ENCODE measurements at places on chromosomes 4 and X. TPM values are rescaled to one million over a fixed set of nuclear protein-coding genes. Genes with fewer than 3 reads are reported as not detected.
A peak's percentile ranks its signal among the peaks of the same experiment; 100 is the strongest.

GRCh38 chrX:96433409-96434077 lies 251.1 kb upstream of the DIAPH2 start:
- H3K4me1 ChIP-seq: no peaks in the 10 kb centered on the region
- no peaks in the 10 kb centered on the region for H3K27me3 ChIP-seq
- H3K4me3 ChIP-seq: no peak overlapping the region
- DNase-seq: no peak
- no peaks in the 10 kb centered on the region for H3K36me3 ChIP-seq
- no peak overlapping the region for H3K27ac ChIP-seq

- H3K27ac ChIP-seq: no peak overlapping the region
Observed at GRCh38 chr4:60096676-60097075, 1103.5 kb upstream of the ADGRL3 start.

GRCh38 chr4:7537853-7538400 lies 103.2 kb upstream of the PSAPL1 start:
- no peak for DNase-seq

GRCh38 chr4:25361253-25361652 lies 15.8 kb upstream of the ANAPC4 start:
- no peak for DNase-seq
- no peaks in the 10 kb centered on the region for H3K4me1 ChIP-seq
- no peaks in the 10 kb centered on the region for H3K27me3 ChIP-seq
- H3K27ac ChIP-seq: no peak overlapping the region
- H3K36me3 ChIP-seq: peaks cover 11% of the 10 kb centered on the region

Gene PPP1R2C
- not detected for total RNA-seq

DNA sequence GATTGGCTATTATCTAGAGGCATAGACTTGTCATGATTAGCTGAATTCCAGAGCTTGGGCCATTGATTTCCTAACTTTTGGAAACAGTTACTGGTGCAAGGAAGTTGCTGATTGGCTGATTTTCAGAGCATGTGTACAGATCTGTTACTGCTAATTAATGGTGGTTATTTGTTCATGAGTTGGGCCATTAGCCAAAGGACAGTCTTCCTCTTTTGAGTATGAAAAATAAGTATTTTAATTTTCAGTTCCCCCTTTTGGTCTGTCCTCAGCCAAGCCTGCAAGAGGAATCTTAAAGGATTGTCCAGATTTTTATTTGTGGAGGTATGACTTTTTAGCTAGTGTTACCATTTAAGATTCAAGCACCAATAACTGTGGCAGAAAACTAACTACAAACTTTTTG lies 7.0 kb upstream of the DSPP start:
- H3K4me1 ChIP-seq: no peaks in the 10 kb centered on the region
- H3K27ac ChIP-seq: no peak overlapping the region
- no peak for DNase-seq
- no peaks in the 10 kb centered on the region for H3K27me3 ChIP-seq

GRCh38 chr4:140701071-140701470 lies 55.1 kb downstream of the TBC1D9 start:
- H3K27me3 ChIP-seq: no peaks in the 10 kb centered on the region
- no peaks in the 10 kb centered on the region for H3K36me3 ChIP-seq
- no peak overlapping the region for H3K4me3 ChIP-seq
- no peak for DNase-seq
- H3K27ac ChIP-seq: no peak overlapping the region

DNA sequence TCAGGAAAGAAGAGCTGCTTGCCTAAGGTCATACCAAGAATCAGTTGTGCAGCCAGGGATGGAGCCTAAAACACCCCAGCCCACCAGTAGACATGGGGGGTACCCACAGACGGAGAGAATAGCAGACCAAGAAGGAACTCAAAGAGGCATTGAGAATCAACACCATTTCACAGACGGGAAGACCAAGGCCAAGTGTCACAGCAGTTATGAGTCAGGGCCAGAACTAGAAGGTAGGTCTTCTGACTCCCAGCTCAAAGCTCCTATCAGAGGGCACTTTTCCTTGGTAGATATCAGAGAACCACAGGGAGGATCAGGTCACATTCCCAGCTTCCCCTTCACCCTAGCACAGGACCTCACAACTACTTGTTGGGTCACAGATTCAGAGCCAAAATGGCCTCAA lies 14.5 kb downstream of the OTUD5 start:
- H3K4me3 ChIP-seq: no peak overlapping the region
- H3K27me3 ChIP-seq: no peaks in the 10 kb centered on the region
- no peak for DNase-seq
- no peaks in the 10 kb centered on the region for H3K36me3 ChIP-seq
- peaks cover 14% of the 10 kb centered on the region for H3K4me1 ChIP-seq

DNA sequence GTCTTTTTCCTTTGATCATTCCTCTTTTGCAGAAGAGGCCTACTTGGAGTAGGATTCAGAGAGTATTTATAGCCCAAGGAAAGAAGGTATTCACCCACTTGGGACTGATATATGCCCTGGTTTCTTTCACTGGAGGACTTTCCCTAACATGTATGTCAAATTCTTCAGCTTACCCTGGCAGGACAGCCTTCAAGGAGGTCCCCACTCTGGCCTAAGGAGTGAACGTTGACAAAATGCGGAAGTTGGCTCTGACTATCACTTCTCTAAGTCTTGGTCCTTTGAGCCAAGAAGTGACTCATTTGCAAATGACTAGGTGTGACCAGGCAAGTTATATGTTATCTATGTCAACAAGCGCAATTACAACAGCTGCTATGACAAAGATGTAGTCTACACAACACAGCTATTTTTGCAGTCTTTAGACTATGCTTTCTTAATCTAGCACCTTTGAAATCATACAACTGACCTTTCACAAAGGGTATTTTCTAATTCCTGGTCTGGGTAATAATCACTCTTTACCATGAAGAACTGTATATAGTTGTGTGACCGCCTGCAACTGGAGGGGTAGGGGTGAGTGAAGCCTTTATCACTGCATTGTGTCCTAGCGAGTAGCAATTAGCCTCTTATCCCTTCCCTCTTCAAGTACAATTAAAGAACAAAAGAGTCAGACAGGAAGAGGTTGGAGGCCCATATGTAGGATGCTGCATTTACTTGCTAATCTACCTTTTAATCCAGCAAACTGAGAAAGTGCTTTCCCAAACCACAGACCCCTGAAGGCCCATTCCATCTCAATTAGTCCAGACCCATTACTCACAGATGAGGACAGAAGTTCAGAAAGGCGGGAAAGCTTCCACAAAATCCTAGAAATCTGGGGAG lies 50.1 kb downstream of the RASGEF1B start:
- H3K36me3 ChIP-seq: peaks cover 6% of the 10 kb centered on the region
- peak overlapping the region; percentile 21 for H3K27ac ChIP-seq
- no peaks in the 10 kb centered on the region for H3K4me1 ChIP-seq
- H3K27me3 ChIP-seq: no peaks in the 10 kb centered on the region
- peak; percentile 67 for DNase-seq
- H3K4me3 ChIP-seq: no peak overlapping the region

- no peaks in the 10 kb centered on the region for H3K4me1 ChIP-seq
- no peak overlapping the region for H3K27ac ChIP-seq
- H3K36me3 ChIP-seq: no peaks in the 10 kb centered on the region
- no peak overlapping the region for H3K4me3 ChIP-seq
- DNase-seq: no peak
- no peaks in the 10 kb centered on the region for H3K27me3 ChIP-seq
Observed at GRCh38 chr4:151331276-151332042, 6.1 kb upstream of the SH3D19 start.

DNA sequence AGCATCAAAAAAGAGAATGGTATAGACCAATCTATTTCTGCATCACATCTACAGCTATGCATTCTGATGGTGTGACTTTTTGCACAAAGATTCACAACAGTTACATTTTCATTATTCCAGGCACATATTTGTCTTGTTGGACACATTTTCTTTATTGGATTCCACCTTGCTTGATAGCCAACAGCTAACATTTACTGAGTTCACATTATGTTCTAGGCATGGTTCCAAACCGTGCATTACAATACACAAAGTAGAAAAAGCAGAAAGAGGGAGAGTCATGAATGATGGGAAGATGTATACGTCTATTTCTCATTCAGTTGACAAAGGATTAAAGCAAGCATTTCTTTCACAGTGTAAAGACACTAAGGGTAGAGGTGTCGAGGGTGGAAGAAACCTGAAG lies 22.9 kb upstream of the CLGN start:
- H3K4me1 ChIP-seq: no peaks in the 10 kb centered on the region
- no peaks in the 10 kb centered on the region for H3K36me3 ChIP-seq
- H3K27me3 ChIP-seq: no peaks in the 10 kb centered on the region
- DNase-seq: no peak

Gene TREX2
- total RNA-seq: 7.3 TPM

Gene SLC10A3
- 33.4 TPM for total RNA-seq

- H3K27me3 ChIP-seq: no peaks in the 10 kb centered on the region
- no peak for DNase-seq
- H3K4me1 ChIP-seq: no peaks in the 10 kb centered on the region
- H3K4me3 ChIP-seq: no peak overlapping the region
- H3K36me3 ChIP-seq: no peaks in the 10 kb centered on the region
Observed at GRCh38 chr4:13285336-13285735, 198.8 kb downstream of the RAB28 start.

DNA sequence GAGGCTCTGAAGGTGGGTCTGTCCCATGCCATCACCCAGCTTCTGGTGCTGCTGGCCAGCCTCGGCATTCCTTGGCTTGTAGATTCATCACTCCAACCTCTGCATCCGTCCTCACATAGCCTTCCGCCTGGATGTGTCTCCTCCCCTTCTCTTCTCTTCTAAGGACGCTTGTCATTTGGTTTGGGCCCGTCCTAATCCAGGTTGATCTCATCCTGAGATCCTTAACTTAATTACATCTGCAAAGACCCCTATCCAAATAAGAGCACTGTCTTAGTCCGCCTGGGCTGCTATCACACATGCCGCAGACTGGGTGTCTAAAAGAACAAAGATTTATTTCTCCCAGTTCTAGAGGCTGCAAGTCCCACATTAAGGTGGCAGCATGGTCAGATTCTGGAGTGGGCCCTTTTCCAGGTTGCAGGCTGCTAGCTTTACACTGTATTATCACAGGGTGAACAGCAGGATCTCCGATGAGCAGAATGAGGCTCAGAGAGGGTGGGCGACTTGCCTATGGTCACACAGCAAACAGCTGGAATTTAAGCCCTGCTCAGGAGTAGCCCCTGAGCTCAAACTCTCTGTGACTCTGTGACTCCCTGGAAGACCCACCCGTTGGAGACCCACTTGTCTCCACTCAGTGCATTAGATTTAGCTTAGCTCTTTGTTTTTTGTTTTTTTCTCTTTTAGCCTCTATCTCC lies 113.1 kb downstream of the STK32B start:
- no peaks in the 10 kb centered on the region for H3K4me1 ChIP-seq
- DNase-seq: no peak
- no peak overlapping the region for H3K4me3 ChIP-seq
- H3K27me3 ChIP-seq: no peaks in the 10 kb centered on the region
- no peak overlapping the region for H3K27ac ChIP-seq

DNA sequence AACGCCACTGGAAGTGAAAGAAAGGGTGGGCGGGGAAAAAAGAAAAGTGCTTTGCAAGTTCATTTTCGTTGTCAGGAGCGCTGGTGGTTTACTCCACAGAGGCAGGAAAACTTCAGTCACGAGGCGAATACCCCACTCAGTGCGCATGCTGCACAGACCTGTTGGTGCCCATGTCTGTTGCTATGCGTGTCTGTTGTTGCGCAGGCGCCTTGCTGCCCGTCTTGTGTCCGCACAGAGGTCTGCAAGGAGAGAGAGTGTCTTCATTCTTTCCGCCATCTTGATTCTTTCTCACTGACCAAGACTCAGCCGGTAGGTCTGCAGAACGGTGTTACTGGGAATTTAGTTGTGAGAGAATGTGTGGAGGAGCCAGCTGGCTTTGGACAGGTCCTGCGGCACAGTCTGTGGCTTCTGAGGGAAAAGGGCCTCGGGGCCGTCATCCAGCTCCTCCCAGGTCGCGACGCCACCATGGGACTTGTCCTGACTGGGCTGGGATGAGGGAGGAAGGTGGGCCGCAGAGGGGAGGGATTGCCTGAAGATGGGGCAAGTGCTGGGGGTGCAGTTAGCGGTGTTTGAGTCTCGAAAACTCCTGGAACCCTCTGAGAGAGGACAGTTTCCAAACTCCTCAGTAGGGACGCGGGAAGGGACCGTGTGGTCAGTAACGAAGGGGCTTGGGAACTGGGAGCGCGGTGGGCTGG lies at the start of gene PAGE2:
PAGE2 (plus strand) TSS at position 224 of the 695 bp plus-strand sequence. CDS start 1,003 bp downstream, outside the sequence.
- H3K27me3 ChIP-seq: no peaks in the 10 kb centered on the region
- no peak for DNase-seq
- H3K27ac ChIP-seq: no peak within 1 kb of the TSS
- no peaks in the 10 kb centered on the region for H3K36me3 ChIP-seq
- no peaks in the 10 kb centered on the region for H3K4me1 ChIP-seq
- no peak within 1 kb of the TSS for H3K4me3 ChIP-seq

- no peak overlapping the region for H3K4me3 ChIP-seq
- DNase-seq: no peak
- no peak overlapping the region for H3K27ac ChIP-seq
- no peaks in the 10 kb centered on the region for H3K36me3 ChIP-seq
Observed at GRCh38 chr4:42761804-42762203, 104.9 kb upstream of the ATP8A1 start.

Gene DCAF8L2
- not detected for total RNA-seq

Gene RPL39
- 1,204 TPM for total RNA-seq

Gene TECRL
- total RNA-seq: not detected

- H3K36me3 ChIP-seq: peaks cover 17% of the 10 kb centered on the region
- DNase-seq: no peak
- no peak overlapping the region for H3K4me3 ChIP-seq
- no peaks in the 10 kb centered on the region for H3K4me1 ChIP-seq
- H3K27me3 ChIP-seq: no peaks in the 10 kb centered on the region
Observed at GRCh38 chr4:53463340-53463739, 85.9 kb downstream of the FIP1L1 start.

DNA sequence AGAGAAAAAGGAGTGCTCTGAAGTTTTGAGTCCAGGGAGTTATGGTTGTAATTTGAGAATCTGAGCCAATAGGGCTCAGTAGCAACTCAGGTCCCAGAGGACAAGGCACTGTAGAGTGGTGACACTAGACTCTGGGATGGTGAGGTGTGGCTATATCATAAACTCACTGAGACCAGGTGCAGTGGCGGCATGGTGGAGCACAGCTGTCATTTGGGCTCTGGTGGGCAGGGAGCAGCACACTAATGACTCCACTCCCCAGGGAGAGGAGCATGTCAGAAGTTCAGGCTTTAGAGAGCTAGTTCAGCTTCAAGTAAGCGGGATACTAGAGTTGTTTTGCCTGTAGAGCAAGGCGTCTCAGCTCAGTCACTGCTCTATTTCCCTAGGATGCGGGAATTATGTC lies 165.4 kb upstream of the USP38 start:
- H3K27me3 ChIP-seq: no peaks in the 10 kb centered on the region
- H3K4me1 ChIP-seq: no peaks in the 10 kb centered on the region
- H3K27ac ChIP-seq: no peak overlapping the region
- no peak overlapping the region for H3K4me3 ChIP-seq
- DNase-seq: no peak

Gene SRPK3
- 0.44 TPM for total RNA-seq

DNA sequence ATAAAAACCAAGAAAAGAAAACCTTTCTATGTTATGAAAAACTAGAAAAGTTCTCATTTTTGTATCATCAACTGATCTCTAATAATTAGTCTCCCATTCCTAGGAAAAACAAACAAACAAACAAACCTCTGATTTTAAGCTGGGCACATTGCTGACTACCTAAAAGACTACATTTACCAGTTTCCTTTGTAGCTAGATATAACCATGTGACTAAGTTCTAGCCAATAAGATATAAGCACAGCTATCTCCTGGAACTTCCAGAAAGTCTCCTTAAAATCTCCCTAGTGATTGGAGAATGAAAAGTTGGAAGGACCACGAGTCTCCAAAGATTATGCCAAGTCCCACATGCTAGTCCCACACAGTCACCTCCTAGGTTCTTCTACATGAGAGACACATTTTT lies 108.9 kb downstream of the NR3C2 start:
- no peak overlapping the region for H3K27ac ChIP-seq
- no peak for DNase-seq
- no peaks in the 10 kb centered on the region for H3K4me1 ChIP-seq
- H3K4me3 ChIP-seq: no peak overlapping the region
- H3K27me3 ChIP-seq: no peaks in the 10 kb centered on the region
- H3K36me3 ChIP-seq: no peaks in the 10 kb centered on the region

All from upper lobe of left lung (tissue), 6 donors.